Naive thymus-derived CD4-positive, alpha-beta T cell (primary cell): ENCODE measurements at places on chromosomes 12 and 14.

DNA sequence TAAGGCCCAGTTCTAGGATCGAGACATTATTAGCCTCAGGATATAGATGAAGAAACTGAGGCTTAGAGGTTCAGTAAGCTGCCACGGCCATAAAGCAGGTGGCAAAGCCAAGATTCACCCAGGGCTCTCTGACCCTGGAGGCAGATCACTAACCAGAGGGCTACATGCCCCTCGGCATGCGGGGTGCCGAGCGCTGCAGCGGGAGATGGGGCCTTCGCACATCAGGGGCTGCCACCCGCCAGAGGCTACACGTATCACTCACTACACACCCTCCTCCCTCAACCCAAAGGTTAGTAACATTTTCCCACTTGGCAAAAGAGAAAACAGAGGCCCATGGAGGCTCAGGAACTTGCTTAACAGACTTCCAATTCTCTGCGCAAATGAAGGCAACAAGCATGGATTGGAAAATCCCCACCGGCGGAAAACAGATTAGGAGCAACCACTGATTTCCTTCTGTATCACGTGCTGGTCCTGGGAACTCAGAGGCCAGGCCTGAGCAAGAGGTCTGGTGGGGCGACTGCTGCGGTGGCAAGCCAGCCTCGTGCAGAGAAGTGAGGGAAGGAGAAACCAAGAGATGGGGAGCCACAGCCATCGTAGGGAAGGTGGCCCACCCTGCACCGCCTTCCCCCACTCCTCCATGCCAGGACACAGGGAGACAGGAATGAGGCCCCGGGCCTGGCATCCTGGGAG, 6.0 kb downstream of the CCDC85C start:
- no peak for DNase-seq

DNA sequence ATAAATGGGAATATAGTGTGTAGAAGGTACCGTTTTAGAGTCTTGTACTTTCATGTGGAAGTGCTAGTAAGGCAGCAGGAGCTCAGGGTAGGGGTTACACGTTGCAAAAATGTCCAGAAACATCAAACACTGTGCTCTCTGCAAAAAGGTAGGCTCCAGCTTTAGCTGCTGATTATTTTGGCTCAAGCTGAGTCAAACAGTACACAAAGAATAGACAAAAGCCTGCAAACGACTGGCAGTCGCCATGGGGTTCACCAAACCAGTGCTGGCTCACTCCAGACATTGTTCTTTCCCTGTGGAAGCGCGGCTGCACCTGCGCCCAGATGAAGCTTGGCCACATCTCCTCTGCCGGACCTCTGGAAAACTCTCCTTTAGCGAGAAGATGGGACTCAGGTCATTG, 45.3 kb upstream of the NAA30 start:
- DNase-seq, result no peak

- no peak for DNase-seq
Measured at GRCh38 chr14:85391892-85392291, 138.1 kb upstream of the FLRT2 start.

DNA sequence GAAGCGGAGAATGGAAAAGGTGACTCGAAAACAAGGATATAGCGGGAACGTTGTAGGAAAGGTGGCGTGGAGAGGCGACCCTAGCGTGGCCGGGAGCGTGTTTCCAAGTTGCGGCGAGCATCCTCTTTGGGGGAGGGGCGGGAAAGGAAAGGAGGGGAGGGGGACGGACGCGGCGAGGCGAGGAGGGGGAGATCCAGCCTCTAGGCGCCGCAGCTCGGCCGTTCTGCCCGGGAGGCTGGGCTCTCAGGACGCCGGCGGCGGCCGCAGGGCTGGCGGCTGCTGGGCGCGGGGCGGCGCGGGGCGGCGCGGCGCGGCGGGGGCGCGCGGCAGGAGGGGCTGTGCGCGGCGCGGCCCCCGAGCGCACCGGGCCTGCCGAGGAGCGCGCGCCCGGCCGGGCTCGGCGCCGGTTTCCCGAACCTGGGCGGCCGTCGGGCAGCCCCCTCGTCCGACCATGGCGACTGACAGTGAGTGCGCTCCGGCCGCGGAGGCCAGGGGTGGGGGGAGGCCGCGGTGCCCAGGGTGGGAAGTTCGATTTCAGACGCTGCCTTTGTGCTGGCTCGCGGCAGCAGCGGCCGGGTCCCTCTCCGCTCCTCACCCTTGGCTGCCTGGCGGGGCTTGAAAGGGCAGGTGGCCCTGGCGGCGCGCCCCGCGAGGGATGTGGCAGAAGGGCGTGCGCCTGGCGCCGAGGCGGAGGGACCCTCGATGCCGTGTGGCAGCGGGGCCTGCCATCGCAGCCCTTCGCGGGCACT, 50.3 kb downstream of the SNAPC1 start:
- peak; percentile 13 for DNase-seq

DNA sequence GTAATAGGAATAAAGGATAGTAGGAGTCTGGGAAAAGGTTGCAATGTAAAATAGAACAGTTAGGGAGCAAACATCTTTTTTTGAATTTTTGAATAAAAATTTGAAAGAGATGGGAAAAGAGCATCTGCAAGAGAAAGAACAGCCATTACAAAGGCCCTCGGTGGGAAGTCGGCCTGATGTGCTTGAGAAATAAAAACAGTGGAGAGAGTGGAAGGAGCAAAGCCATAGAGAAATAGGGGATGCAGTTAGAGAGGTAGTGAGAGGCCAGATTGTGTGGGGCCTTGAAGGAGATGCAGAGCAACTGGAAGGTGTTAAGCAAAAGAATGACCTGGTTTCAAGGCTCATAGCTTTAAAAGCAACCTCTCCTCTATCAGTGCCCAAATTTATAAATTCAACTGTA, 409.8 kb downstream of the RERGL start:
- DNase-seq, result no peak

DNA sequence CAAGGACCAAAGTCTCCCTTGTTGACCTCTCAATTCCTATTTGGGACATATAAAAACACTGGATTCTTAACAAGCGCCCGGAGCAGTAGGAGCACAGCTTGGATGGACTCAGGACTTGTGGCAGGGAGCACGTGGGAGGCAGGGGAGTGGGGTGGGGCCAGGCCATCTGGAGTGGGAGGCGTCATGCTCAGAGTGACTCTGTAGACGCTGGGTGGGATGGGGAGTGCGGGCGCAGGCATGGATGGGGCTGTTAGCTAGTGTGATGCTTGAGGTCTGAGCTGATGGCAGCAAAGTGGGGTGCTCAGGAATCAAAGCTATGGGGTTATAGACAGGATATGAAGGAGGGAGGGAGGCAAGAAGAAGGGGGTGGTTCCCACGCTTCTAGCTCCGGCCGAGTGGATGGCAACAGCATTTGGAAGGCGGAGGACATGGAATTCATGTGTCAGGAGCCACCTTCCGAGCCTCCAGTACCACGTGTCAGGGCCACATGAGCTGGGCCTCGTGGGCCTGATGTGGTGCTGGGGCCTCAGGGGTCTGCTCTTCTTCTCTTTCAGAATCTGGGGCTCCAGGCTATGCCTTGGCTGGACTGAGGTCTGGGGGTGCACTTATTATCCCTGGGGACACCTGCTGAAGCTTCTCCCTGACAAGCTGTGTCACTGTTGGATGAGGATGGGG, 26.2 kb downstream of the MEG3 start:
- no peak for DNase-seq

DNA sequence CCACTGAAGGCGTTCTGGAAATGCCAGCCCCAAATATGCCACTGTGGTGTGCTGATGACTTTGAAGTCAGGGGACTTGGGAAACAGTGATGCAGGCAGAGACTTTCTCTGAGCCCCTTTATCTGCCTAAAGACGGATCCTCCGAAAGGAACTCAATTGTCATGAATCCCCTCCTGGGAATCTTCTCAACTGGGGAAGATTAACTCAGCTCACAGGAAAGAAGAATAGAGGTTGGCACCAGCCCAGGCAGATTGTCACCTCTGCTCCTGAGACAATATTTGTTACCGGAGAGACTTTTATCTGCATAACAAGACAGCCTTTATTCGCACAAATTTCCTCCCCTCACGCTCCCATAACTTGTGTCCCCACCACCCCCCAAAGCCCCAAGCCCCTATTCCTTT, 414.4 kb downstream of the FUT8 start:
- DNase-seq, result no peak
